Fibroblast of skin of right biceps (primary cell): ENCODE measurements at places on chromosomes 12 and 14.
A peak's percentile ranks its signal among the peaks of the same experiment; 100 is the strongest.

GRCh38 chr14:23057757-23058653, 685 bp upstream of the CDH24 start:
- DNase-seq = peak; percentile 83

DNA sequence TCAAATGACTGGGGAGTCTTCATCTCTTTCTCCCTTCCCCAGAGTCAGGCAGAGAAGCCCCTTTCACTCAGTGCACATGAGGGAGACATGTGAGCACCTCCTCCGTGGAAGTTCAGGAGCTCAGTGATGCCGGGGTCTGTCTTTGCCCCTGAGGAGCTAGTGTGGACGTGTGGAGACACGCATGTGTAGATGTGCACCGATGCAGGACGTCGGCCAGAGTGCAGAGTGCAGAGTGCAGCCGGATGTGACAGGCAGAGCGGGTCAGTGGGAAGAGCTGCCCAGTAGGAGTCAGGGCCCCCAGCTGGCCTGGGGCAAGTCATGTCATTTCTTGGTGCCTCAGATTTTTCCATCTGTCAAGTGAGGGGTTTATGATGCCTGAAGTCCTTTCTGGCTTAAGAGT, 20.7 kb downstream of the TSPAN9 start:
- no peak for DNase-seq

GRCh38 chr12:48193623-48194022, 9.5 kb downstream of the OR10AD1 start:
- no peak for DNase-seq

DNA sequence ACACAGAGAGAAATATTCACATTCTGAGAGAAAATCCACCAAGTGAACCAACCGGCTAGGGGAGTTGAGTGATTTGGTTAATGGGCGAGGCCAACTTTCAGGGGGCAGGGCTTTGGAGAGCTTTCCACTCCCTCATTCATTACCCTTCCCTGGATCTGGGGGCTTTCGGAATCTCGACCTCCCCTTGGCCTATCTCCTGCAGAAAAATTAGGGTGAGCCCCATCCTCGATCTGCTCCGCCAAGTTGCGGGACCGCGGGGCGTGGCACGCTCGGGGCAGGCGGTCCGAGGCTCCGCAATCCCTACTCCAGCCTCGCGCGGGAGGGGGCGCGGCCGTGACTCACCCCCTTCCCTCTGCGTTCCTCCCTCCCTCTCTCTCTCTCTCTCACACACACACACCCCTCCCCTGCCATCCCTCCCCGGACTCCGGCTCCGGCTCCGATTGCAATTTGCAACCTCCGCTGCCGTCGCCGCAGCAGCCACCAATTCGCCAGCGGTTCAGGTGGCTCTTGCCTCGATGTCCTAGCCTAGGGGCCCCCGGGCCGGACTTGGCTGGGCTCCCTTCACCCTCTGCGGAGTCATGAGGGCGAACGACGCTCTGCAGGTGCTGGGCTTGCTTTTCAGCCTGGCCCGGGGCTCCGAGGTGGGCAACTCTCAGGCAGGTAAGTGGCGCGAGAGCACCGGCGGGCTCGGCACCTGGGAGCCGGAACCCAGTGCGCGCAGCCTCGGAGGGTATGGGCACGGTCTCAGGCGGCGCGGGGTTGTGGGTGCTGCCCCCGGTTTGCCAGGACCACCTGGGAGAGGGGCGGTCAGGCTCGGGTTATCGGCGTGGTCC, at the start of gene ERBB3:
Gene ERBB3 (plus strand): TSS at position 443 of the 833 bp plus-strand sequence. CDS start 136 bp downstream, at position 579.
- DNase-seq = peak; percentile 82

DNA sequence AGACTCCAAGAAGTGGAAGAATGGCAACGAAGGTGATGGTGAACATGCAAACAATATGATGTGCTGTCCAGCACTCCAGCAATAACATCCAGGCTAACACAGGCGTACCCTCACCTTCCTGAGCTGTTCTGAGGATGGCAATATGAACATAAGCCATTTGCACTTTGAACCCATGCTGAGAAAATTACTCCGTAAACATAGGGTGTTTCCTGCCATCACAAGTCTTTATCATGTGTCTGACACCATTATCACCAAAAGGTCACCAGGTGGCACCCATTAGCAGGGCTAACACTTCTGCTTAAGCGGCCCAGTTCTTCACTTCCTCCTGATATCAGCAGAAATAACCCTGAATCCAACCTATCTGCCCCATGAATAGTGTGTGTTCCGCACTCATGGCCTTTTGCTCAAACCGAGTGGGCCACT, 482.8 kb downstream of the MED13L start:
- DNase-seq = no peak

DNA sequence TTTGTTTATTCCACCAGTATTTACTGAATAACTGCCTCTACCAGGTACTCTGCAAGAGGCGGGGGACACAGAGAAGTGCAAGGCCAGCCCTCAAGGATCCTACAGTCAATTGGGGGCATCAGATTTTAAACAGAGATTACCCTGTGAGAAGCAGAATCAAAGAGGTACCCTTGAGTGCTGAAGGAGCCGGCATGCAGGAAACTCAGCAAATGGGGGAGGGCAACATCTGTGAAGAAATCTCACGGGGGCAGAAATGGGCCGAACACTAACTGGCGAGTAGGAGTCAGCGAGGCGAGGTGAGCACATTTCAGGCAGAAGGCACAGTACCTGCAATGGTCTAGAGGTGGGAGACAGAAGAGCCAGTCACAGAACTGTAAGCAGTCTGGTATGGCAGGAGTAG, 9.0 kb downstream of the GALNT6 start:
- DNase-seq = no peak

- peak; percentile 98 for DNase-seq
Measured at GRCh38 chr12:122752464-122753318, at the start of gene DENR. Gene DENR, plus strand, starts transcription at chr12:122752824. Its CDS starts 878 bp downstream, at chr12:122753702.

DNA sequence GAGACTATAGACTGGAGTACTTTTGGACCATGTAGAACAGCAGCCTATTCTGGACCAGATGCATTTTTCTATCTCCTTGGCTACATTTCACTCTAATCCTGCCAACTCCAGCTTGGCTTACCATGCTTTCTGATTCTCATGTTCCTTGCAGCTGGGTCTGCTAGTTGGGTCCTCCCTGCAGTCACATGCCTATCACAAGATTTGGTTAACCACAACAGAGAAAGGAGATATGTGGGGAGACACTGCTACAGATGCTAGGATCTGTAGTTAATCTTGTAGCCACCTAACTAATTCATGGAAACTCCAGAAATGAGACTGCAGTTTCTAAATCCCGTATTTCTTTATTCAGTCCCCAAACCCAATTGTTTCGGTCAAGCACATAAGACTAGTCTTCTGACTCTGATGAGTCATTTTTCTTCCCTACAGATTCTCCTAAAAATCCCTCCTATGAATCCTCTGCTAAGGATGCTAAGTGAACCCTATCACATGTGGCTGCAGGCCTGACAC, 410.6 kb downstream of the DAD1 start:
- DNase-seq = no peak

DNA sequence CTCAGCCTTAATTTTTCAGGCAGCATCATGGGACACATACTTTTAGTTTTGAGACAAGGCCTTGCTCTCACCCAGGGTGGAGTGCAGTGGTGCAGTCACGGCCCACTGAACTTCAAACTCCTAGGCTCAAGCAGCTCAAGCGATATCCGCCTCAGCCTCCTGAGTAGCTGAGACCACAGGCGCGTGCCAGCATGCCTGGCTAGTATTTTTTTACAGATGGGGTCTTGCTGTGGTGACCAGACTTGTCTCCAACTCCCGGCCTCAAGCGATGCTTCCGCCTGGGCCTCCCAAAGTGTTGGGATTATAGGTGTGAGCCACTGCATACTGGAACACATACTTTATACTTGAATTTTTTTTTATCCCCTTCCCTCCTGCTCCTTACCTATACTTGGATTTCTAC, 2.8 kb downstream of the RDH5 start:
- no peak for DNase-seq

DNA sequence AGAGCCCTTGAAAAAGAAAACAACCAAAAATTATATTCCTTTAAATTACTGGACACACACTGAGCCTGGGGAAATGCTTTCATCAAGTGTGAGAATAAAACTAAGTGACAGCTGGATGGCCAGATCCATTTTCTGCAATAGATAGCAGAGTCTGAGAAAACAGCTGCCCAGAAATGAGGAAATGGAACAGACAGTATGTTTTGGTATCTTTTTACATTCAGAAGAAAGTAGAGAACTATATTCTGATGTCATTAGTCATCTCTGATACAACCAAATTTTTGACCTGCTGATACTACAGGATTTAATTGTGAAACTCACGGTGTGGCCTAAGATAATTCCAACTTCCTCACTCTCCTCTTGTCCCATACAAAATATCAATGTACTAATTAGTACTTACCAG, 78.2 kb downstream of the HMGA2 start:
- peak; percentile 67 for DNase-seq

DNA sequence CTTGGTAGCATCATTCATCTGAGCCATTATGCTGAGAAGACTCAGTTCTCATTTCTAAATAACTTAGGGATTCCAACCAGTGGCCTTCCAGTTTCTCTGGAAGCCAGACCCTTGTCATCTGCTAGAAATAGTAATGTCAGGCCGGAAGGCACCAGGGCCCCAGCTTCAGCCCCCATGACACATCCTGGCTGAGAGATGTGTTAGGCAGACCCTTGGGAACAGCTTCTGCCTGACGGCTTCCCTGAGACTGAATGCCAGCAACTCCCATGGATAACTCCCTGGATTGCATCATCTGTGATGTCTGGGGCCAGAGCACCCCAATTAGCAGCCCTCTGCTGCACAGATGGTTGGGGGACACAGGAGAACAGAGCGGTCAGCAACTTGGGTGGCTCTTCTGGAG, 583.5 kb upstream of the TBX3 start:
- peak; percentile 31 for DNase-seq

GRCh38 chr12:55929306-55929791, 1.6 kb upstream of the DGKA start:
- no peak for DNase-seq

DNA sequence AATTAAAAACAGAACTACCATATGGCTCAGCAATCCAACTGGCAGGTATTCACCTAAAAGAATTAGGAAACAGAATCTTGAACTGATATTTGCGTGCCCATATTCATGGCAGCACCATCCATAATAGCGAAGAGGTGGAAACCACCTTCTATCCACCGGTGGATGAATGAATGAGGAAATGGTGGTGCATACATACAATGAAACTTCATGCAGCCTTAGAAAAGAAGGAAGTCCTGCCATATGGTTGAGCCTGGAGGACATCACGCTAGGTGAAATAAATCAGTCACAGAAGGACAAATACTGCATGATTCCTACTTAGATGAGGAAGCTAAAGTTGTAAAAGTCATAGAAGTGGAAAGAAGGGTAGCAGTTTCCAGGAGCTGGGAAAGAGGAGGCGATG, 6.6 kb downstream of the TCL1A start:
- no peak for DNase-seq

DNA sequence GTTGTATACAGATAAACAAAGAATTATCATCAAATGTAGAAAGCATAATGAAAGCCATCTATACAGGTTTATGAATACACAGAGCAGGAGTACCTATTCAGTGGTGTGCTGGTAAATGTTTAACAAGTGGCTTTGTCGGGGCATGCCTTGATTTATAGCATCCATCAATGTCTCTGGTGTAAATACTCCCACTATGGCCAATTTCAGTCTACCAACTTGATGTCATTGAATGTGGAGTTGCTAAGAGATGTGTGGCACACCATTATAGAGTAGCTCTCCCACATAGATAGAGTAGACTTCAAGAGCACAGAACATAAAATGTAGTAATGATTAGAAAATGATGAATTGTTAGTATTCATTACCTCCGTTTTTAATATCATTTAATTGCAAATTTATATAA, 9.3 kb downstream of the GRIP1 start:
- DNase-seq = no peak

GRCh38 chr14:52977798-52978197, 26.9 kb upstream of the FERMT2 start:
- DNase-seq = no peak

DNA sequence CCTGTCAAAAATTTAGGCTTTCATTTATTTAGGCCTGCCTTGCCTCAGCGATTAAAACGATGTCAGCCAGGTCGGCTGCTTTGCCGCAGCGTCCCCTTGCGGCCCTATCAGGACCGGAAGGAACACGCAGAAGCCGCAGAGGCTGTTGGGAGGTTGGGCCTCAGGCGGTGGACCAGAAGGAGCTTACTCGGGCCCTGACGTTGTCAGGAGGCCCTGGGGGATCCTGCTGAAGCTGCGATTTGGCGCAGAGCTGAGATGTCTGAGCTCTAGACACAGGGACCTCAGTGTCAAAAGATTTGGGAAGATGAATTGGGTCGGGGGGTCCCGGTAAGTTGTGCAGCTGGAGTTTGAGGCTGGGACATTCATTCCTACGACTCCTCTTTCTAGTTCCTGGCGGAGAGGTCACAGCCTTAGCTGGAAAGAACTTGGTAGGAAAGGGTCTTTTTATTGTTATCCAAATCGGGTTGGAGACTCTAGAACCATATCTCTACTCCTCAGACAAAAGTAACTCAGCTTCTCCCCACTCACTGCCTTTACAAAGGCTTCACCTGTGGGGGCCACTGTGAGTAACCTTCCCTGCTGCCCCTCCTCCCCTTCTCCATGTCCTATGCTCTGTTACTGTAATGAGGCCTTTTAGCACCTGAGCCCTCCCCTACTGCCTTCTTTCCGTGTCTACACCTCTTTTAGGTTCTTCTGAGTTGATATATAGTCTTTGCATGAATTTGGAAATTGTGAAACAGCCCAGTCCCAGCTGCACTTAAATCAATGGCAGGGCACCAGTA, 6.6 kb upstream of the ABCD2 start:
- DNase-seq = no peak

DNA sequence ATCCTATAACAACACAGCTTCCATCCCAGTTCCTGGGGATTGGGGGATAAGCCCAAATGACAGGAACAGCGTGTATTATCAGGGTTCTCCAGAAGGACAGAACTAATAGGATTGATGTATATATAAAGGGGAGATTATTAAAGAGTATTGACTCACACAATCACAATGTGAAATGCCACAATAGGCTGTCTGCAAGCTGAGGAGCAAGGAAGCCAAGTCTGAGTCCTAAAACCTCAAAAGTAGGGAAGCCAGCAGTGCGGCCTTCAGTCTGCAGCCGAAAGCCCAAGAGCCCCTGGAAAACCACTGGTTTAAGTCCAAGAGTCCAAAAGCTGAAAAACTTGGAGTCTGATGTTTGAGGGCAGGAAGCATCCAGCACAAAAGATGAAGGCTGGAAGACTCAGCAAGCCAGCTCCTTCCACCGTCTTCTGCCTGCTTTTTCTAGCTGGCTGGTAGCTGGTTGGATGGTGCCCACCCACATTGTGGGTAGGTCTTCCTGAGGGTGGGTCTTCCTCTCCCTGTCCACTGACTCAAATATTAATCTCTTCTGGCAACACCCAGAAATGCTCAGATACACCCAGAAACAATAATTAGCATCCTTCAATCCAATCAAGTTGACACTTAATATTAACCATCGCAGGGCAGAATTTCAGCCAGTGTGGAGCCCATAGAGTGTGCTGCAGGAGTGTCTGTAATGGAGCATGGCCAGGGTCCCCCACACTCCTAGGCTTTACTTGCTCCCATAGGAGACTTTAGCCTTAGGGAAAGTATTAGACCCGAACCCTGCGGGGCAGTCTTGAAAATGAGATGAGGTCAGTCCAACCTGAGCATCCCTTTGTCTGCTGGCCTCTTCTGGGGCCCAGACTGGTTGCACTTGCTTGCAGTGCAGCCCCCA, 111.1 kb downstream of the SINHCAF start:
- DNase-seq = no peak
